ENCODE measurements at places on chromosomes 6 and 20.

DNA sequence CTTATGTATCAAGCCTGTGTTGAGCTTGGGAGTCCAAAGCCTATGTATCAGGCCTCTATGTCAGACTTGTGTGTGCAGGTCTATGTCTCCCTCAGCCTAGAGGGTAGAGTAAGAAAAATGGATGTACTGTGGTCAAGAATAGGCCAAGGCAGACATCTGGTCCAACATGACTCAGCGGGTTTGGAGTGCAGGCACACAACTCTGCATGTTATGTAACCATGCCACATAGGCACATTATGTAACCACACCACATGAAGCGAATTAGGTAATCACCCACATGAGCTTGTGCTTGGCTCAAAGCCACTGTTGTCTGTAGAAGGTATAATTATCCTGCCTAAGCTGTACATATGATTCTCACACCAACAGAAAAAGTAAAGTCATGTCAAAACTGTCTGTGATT is 1190.5 kb upstream of the EYS start:
- DNase-seq: no peak

GRCh38 chr6:18353251-18353650 is 33.9 kb upstream of the RNF144B start:
- no peak for DNase-seq

DNA sequence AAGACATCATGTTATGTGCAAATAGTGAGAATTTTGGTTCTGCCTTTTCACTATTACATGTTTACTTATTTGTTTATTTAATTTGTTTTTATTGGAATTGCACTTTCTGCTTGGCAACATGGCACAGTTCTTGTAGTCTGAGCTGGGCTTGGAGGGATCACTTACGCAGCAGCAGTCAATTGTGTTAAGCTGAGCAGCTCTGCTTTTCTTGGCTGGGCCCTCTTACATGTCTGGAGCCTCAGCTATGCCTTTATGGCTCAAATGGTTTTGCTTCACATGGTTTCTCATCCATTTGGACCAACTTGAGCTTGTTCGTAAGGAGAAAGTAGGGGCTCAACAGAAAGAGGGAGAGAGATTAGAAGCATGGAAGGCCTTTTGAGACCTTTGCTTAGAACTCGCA is 327.5 kb upstream of the EPHA7 start:
- no peak for DNase-seq

DNA sequence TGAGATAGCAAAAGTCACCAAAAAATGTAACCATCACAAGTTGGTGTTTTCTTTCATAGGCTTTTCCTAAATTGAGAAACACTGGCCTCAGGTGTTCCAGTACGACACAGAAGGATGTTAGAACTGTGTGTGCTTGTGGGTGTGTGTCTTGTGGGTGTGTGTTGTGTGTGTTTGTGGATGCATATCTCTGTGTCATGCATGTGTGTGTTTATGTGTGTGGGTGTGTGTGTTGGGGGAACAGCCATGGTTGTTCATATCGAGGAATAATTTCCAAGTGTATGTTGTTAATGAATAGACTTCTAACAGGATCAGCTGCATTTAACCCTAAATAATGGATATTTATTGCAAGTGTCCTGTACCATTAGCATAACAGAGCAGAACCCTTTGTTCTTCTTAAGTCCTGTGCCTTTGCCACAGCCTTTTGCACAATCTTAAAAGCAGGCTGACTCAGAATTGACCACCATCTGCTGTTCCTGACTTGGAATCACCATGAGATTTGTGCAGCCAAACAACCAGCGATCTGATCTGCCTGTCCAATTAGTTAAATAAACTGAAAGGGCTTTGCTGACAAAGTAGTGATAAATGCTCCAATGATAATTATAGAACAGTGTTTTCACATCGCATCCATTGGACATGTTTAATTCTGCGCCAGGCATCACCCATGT is 7.6 kb downstream of the CD93 start:
- no peak for DNase-seq

- DNase-seq: no peak
Measured at GRCh38 chr6:115443825-115444478, 616.7 kb downstream of the FRK start.

- DNase-seq: peak; percentile 28
Measured at GRCh38 chr20:47784599-47785310, 526 bp downstream of the SULF2 start.
